ENCODE measurements at places on chromosomes 1 and 21. TPM values are rescaled to one million over a fixed set of nuclear protein-coding genes. Genes with fewer than 3 reads are reported as not detected.

The PTCH2 gene
- 1.2 TPM for total RNA-seq

The C4BPB gene
- not detected for total RNA-seq

The BROX gene
- total RNA-seq, result 56.3 TPM

The TNFRSF18 gene
- total RNA-seq, result not detected

The SLC16A4 gene
- total RNA-seq, result 5.8 TPM

The EVA1B gene
- total RNA-seq, result 3.5 TPM

The PTPN22 gene
- 0.92 TPM for total RNA-seq

The LENEP gene
- 0.69 TPM for total RNA-seq

The NR1I3 gene
- total RNA-seq, result not detected

The PPP1R8 gene
- 46.6 TPM for total RNA-seq

The TLCD4 gene
- 20.5 TPM for total RNA-seq

The OR2T11 gene
- total RNA-seq, result not detected

The ASPM gene
- total RNA-seq, result 14.8 TPM

The ZMYND12 gene
- total RNA-seq, result 1.6 TPM

The RNF186 gene
- not detected for total RNA-seq

The MTMR11 gene
- 6.2 TPM for total RNA-seq

The CFHR2 gene
- total RNA-seq, result not detected

The SAMD13 gene
- 7.8 TPM for total RNA-seq

The CHODL gene
- 21.9 TPM for total RNA-seq

The FAM163A gene
- 1.6 TPM for total RNA-seq

The PDPN gene
- 11.8 TPM for total RNA-seq

The FBXO44 gene
- total RNA-seq, result 51.0 TPM

The KCNE2 gene
- 0.23 TPM for total RNA-seq

The FMO1 gene
- 2.3 TPM for total RNA-seq

The FCN3 gene
- not detected for total RNA-seq

The LEFTY2 gene
- 0.23 TPM for total RNA-seq

The NEK2 gene
- 4.8 TPM for total RNA-seq

The IFI6 gene
- total RNA-seq, result 51.4 TPM

The ZYG11A gene
- 0.92 TPM for total RNA-seq

The SESN2 gene
- total RNA-seq, result 4.4 TPM
